ENCODE measurements at places on chromosomes 6 and 20.

GRCh38 chr6:168132531-168133167 lies 53.6 kb upstream of the FRMD1 start:
- no peak for DNase-seq

GRCh38 chr6:43219814-43220213 lies 9.5 kb downstream of the DNPH1 start:
- DNase-seq: no peak

GRCh38 chr20:49811825-49812506 lies 662 bp upstream of the SLC9A8 start:
- no peak for DNase-seq

DNA sequence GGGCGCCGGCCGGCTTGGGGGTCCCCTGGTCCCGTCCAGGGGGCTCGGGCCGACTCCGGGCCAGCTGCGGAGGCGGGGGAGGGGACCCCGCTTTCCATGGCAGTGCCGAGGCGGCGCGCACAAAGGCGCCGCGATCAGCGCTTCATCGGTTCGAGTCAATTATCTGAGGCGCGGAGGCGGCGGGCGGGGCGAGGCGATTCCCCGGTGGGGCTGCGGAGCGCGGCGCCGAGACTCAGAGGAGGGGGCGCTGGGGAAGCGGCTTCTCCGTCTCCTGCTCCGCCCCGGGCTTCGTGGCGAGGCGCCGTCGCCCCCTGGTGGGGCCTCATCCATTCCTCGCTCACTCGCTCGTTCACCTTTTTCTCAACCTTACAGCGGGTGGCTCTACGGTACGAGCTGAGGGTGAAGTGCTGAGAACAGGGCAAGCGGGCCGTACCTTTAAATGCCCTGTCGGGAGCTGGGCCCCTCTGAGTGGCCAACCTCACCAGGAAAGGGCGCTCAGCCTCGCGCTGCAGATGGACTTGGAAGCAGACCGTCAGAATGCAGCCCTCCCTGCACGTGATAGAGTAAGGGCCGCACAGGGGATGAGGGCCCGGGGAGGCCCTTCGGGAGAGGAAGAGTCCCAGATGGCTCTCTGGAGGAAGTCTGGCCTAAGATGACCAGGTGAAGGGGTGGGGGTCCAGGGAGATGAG lies 39.9 kb downstream of the SLC52A3 start:
- DNase-seq: peak; percentile 17

GRCh38 chr6:111614833-111615582 lies 9.3 kb upstream of the TRAF3IP2 start:
- DNase-seq: no peak

DNA sequence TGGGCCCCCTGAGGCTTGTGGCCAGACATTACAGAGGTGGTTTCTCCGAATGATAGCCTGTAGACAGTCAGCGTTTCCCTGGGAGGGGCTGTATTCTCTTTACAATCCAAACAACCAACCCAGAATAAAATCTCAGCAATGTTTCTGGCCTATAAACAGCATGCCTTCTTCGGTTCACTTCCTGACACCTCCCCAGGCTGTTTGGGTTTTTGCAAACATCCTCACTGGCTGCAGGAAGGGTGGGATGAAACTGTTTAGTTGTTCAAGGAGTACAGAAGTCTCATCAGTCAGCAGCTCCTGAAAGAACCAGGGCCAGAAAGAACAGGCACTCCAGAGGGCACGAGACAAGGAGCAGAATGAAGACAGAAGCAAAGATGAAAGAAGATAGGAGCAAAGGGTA lies 350.0 kb downstream of the QKI start:
- DNase-seq: no peak

DNA sequence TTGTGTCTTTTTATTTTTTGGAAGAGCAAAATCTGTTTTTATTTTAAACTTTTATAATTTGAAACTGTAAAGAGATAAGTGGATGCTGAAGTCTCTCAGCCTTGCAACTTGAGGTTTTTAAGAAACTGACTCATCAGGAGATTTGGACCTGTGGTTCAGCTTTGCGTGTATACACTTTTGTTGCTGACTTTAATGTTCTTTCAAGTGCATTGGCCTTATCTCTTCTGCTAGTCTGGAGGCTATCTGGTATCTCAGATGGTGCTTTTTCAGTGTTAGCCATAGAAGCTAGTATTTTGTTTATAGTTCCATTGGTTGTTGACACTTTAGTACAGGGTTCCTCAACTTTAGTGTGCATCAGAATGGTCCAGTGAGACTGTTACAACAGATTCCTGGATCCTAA lies 504.0 kb upstream of the SPTLC3 start:
- DNase-seq: no peak

DNA sequence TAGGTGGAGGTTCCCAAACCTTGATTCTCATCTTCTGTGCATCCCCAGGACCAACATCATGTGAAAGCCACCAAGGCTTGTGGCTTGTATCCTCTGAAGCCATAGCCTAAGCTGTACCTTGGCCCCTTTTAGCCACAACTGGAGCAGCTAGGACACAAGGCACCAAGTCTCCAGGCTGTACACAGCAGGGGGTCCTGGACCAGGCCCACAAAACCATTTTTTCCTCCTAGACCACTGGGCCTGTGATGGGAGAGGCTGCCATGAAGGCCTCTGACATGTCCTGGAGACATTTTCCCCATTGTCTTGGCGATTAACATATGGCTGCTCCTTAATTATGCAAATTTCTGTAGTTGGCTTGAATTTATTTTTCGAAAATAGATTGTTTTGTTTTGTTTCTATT lies 114.8 kb upstream of the LAMA2 start:
- no peak for DNase-seq

GRCh38 chr6:3456898-3457709 lies at the start of gene SLC22A23:
Gene SLC22A23, minus strand, starts transcription at chr6:3457050. Its CDS starts 491 bp downstream, at chr6:3456559.
- no peak for DNase-seq

DNA sequence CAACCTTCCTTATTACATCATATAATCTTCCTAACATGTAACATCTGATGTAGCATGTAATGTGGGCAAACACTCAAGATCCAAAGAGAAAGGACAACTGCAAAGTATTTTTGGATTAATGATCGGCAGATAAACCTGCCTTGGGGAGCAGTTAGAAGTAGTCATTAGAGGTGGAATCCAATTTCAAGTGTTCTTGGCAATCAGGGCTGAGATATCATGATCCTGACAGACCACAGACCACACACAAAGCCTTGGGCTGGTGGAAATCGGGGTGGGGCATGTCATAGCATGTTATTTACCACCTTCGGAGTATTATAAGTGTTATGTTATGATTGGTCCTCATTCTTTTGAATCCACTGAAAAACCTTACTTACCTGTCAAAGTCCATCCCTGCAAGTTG lies 16.3 kb downstream of the NCOA5 start:
- DNase-seq: no peak

DNA sequence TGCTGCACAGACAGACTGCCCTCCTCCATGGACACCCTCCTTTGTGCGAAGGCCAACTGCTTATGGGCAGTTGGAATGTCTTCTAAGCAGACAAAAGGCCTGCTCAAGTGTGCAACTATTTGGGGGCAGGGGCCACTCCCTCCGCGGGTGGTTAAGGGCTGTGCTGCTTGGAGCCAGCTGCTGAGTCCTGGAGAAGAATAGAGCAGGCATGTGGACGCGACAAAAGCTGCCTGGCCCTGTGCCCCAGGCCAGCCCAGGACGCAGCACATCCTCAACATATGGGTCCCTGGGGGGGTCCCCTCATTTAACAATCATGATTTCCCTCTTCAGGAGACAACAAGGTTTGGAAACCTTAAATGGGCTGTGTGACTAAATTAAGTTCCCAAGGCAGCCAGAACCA lies 45.5 kb upstream of the ENTPD6 start:
- no peak for DNase-seq

DNA sequence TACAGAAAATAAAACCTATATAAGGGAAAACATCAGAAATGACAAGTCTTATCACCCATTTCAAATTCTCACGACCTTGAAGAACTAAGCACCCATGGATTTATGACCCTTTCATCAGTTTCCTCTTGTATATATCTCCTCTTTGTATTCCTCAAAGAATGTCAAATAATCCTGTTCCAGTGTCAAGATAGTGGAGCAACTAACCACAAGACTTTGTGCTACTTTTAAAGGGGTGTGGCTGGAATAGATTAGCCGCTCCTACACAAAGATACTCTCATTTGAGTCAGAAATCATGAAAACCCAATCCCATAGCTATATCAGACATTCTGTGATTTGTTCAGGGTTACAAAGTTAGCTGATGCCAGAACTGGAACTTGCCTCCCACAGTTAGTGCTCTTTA lies 6.6 kb downstream of the REPS1 start:
- DNase-seq: no peak

DNA sequence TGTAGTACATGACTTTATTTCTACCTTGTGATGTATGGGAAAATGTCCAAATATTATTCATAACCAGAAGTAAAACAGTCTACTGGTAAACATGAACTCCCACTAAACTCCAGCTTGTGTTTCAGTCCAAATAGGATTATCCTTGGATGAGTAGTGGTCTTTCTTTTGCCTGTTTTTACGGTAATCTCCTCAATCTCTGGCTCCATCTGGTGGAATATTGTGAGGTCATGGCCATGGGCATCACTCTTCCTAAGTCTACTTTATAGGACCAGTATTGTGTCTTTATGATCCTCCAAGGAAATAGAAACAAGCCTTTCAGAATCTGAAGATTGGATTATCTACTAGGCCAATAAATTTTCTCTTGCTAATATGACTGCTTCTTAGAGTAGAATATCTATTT lies 505.0 kb downstream of the BMP2 start:
- DNase-seq: no peak

DNA sequence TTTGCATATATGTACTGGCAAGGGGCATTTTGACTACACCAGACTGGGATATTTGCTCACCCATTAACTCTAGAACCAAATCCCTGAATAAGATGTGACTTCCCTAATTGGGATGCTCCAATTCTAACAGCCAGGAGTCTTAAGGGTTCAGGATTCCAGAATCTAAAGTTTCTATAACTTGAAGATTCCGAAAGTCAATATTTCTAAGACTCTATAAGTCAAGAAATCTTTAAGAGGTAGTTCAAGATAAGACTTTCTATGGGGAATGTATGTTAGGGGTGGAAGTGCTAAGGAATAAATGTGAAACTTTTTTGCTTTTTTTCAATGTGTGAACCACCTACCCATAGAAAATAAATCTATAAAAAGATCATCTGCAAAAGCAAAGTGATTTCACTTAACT lies 42.7 kb upstream of the BLCAP start:
- DNase-seq: no peak

DNA sequence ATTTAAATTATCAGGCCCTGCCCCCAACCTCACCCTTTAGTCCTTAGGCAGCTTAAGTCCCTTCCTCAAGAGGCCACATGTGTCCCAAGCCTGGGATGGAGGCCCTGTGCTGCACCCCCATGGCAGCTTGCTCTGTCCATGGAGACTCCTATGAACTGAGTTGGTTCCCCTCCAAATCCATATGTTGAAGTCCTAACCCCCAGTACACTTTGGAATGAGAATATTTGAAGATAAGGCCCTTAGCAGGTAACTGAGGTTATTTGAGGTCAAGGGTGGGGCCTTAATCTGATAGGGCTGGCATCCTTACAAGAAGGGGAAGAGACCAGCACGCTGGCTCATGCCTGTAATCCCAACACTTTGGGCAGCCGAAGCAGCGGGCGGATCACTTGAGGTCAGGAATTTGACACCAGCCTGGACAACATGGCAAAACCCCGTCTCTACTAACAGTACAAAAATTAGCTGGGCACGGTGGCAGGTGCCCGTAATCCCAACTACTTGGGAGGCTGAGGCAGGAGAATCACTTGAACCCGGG lies 6.7 kb upstream of the BEND3 start:
- DNase-seq: no peak

GRCh38 chr6:107698146-107698545 lies 126.0 kb downstream of the SCML4 start:
- no peak for DNase-seq

DNA sequence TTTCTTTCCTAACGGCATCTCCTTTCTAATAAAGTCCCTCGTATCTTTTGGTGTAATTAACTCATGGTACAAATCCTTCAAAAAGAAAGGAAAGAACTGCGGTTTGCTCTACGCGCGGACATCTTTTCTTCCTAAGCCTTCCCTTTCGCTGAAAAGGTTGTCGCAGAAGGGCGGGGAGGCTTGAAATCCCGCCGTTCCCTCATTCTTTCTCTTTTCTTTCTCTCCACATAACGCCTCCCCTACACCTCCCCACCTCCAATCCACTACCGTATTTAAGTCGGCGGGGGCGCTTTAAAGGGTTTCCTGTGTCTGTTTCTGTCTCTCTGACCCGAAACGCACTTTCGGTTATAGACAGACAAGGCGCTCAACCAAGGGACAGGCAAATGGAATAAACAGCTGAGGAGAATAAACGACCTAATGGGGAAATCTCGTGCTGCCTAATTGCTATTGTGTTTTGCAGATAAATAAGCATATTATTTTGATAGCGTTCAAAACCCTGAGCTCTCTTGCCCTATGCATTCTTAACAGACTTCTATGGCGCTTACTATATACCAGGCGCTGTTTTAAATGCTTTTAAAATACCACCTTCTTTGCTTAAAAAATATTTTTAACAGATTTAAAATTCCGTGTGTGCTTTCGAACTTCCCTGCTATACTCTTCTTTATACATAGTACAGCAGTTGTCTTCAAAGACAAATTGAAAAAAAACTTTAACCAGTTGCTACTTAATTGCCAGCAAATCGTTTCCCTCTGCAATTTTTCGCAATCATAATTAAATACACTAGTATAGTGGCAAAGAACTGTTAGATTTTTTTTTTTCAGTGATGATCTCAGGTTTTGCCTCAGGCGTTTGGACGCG lies 2.5 kb upstream of the HEY2 start:
- DNase-seq: no peak

DNA sequence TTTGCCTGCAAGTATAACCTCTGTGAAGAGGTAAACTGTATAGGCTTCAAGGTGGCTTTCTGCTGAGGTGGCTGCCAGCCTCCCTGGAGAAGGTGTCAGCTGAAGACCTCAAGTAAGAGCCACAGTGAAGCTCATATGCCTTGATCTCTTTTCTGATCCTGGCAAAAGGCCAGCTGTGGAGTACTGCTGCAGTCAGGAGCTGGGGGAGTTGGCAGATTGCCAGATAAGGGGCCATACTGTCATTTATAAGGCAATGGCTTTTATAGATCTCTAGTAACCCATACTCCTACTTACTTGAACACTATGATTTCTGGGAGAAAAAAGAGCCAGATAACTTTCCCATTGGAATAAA lies 8.8 kb upstream of the CEP85L start:
- no peak for DNase-seq

GRCh38 chr6:114375541-114376192 lies 32.8 kb upstream of the HS3ST5 start:
- DNase-seq: no peak

- DNase-seq: no peak
Measured at GRCh38 chr6:14767226-14767625, 478.6 kb upstream of the JARID2 start.

- no peak for DNase-seq
Measured at GRCh38 chr6:133101790-133102189, 139.4 kb upstream of the EYA4 start.

- DNase-seq: no peak
Measured at GRCh38 chr20:20065361-20065760, 13.0 kb downstream of the CFAP61 start.

DNA sequence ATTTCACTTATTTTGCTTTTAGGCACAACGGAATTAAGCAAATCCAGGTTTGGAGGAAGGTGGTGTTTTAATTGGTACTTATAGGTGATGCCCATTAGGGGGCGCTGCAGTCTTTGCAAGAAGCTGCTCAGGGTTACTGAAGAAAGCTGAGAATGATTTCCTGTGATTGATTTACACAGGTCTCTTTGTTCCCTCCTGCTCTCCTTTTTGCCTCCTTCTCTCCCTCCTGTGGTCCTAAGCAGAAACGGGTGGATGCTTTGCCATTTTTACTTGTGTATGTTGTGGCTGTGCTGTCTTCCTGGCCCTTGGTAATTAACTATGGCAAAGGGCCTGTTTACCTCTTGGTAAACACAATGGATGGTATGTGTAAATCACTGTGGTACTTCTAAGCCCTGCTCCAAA lies 97.8 kb downstream of the ANKS1A start:
- peak; percentile 12 for DNase-seq

GRCh38 chr6:143408151-143408786 lies 42.2 kb downstream of the ADAT2 start:
- DNase-seq: no peak

Data from Panc1 (cell line).